Fibroblast of upper back skin (primary cell): ENCODE measurements at places on chromosomes 11 and 22.

DNA sequence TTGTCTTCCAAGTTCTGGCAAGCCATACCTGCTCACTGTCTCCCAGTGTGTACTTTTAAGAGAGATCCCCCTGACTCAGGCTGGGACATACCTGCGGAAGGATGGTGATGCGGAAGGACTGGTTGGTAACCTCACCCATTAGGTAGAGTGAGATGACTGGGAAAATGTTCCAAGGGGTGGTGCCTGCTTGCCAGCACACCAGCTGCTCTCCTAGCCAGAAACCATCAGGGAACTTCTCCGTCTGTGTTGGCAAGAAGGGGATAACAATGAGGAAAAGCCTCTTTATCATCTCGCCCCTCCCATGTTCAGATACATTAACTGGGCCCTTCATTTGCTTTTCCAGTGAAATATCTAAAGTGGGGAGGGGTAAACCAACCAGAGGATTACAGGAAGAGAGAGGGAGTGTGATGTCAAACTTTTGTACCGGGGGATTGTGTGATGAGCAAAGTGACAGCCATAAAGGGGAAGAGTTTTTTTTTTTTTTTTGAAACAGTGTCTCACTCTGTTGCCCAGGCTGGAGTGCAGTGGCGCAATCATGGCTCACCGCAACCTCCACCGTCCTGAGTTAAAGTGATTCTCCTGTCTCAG, at the start of gene BACE1-AS:
Gene BACE1-AS (plus strand): TSS at position 538 of the 588 bp plus-strand sequence.
- no peak for DNase-seq

GRCh38 chr11:111555255-111555654, 14.7 kb downstream of the LAYN start:
- peak; percentile 80 for DNase-seq

- no peak for DNase-seq
These were observed 1099.9 kb downstream of the TBC1D22A start for GRCh38 chr22:47862394-47862793.

DNA sequence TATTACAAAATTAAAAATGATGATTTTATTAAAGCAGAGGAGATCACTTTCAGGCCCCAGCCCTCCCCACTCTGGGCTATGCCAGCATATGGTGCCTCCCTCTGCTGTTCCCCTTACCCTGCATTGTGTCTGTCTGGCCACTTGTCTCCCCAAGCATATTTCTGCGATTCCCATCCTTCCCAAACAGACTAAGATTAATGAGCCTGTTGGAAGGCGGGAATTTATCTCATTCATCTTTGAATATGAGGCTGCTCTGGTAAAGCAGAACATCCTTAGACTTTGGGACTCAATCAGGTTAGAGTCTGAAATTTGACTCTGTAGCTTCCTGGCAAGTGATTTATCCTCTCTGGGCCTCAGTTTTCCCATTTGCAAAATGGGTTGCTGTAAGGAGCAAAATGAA, 25.7 kb downstream of the AMPD3 start:
- DNase-seq = no peak

DNA sequence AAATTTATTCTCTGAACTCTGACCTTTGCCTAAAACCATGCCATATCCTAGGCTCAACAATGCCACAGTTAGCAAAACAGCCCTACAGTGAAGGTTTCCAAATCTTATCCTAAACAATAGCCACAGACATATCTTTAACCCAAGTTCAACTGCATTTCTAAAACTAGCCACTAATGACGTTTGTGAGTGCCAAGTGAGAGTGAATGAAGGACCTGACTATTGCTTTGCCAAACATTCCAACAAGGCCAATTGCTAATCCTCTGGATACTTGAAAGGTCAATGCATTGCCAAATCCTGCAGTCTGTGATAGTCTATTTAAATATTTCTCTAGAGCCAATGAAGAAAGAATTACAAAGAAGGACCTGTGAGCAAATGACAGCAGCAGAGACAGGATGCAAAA, 2.5 kb upstream of the OR4C45 start:
- DNase-seq = no peak

DNA sequence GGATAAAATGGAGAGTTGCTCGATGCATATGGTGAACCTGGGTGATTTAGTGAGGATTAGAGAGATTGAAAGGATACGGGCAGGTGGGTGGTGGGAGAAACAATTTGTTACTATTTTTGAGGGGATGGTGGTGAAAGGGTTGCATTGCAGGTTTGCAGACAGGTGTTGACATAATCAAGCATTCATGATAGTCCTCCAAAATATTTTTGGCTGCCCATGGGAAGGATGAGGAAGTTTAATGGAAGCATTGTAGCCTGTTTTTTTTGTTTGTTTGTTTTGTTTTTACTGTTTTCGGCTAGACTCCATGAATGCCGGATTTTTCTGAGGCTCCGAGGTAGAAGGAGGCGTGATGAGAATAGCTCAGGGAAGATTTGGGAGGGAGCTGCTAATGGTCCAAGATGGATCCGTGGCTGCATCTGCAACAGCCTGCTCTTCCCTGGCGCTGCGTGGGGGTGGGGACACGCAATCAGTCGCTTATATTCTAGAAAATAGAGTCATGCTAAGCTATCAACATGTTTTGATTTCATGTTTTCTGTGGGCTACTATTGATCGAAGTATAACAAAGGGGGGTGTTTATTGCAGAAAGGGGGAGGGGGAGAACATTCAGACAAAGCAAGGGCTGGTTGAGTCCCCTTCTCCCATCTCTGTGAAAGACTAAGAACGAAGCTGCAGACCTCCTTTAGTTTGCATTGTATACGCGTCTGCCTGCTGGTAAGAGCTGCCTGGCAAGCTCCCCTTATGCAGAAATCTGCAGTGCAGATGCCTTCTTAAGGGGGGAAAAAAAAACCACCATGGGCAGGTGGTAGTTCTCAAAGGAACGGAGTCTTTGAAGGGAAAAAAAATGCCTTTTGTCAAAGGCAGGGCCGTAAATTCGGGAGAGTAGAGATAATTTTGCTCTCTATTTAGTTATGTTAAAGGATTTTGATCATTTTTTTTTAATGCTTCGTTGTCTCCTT, 1.0 kb downstream of the RTN3 start:
- no peak for DNase-seq

- peak; percentile 28 for DNase-seq
These were observed 43.0 kb upstream of the ZBED5 start for GRCh38 chr11:10900681-10901415.

GRCh38 chr22:28674121-28674563, 5.5 kb downstream of the TTC28 start:
- peak; percentile 68 for DNase-seq

GRCh38 chr22:32281072-32281471, 25.9 kb upstream of the SLC5A4 start:
- DNase-seq = peak; percentile 73

GRCh38 chr11:62048100-62048499, 75.7 kb upstream of the INCENP start:
- peak; percentile 6 for DNase-seq

- DNase-seq = no peak
These were observed 480.5 kb upstream of the RAG2 start for GRCh38 chr11:37078521-37078920.

- no peak for DNase-seq
These were observed 40.8 kb upstream of the LMO2 start for GRCh38 chr11:33932721-33933120.

GRCh38 chr11:28879869-28880268, 771.7 kb downstream of the METTL15 start:
- no peak for DNase-seq

GRCh38 chr11:2260491-2261364, 9.7 kb downstream of the ASCL2 start:
- DNase-seq = no peak

GRCh38 chr22:22396741-22397291, 111.7 kb downstream of the ZNF280B start:
- DNase-seq = no peak

- DNase-seq = no peak
These were observed 1.5 kb downstream of the GPR152 start for GRCh38 chr11:67450796-67451657.

GRCh38 chr11:11981840-11982239, 26.6 kb downstream of the DKK3 start:
- no peak for DNase-seq

GRCh38 chr11:129375751-129376657, at the start of gene BARX2:
BARX2 (plus strand) TSS chr11:129375848; CDS start chr11:129376036, 188 bp downstream.
- peak; percentile 54 for DNase-seq

DNA sequence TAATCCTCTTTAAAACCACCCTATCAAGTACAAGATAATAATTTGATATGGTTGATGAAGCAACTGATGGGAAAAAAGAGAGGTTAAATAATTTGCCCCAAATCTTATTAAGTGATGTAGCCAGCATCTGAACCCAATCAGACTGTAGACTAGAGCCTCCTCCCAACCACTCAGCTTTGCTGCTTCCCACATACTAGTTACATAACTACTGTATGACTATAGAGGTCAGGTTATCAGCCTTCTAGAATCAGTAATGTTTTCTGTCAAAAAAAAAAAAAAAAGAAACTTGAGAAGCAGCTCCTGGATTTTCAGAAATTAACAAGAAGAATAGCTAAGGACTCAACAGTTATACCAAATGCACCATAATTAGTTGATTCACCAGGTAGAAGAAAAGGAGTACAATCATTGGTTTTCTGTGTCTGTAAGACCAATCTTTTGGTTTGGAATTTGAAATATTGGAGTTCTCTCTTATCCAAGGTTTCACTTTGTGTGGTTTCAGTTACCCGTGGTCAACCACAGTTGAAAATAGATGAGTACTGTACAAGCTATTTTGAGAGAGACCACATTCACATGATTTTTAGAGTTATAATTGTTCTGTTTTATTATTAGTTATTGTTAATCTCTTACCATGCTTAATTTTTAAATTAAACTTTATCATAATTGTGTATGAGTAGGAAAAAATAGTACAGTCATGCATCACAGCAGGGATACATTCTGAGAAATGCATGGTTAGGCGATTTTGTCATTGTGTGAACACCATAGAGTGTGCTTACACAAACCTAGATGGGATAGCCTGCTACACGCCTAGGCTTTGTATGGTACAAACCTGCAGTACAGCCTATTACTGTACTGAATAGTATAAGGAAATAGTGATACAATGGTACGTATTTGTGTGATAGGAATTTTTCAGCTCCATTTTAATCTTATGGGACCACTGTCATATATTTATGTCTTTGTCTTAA, 72.2 kb downstream of the PDHX start:
- DNase-seq = peak; percentile 78
